ENCODE measurements at places on chromosomes 16 and 17.

- no peak for DNase-seq
These were observed 21.2 kb upstream of the GINS2 start for GRCh38 chr16:85709766-85710585.

DNA sequence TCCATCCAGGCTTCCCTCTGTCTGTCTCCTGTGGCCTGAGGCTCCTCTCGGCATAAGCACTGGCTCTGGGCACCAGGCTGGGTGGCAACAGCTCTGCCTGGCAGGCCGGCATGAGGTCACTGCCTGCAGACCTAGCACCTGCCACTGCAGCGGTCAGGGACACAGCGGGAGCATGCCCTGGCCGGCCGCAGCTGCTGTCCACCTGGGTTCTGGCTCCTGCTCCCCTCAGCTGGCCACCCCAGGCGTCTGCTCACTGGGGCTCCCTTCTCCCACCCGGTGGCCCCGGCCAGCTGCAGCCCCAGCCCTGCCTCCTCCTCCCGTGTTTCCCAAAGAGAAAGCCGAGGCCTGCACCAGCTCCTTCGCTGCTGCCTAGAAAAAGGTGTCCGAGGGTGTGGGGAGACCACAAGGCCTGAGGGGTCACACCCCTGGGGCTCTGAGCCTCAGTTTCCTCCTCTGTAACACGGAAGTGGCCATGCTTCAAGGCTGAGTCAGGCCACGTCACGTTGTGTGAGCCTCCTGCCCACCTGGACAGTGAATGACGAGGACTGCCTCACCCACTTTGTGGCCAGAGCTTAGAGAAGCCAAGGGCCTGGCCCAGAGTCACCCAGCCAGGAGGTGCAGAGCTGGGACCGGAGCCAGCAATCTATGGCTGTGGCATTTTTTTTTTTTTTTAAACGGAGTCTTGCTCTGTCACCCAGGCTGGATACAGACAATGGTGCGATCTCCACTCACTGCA, 6.7 kb downstream of the NTHL1 start:
- DNase-seq, result no peak

DNA sequence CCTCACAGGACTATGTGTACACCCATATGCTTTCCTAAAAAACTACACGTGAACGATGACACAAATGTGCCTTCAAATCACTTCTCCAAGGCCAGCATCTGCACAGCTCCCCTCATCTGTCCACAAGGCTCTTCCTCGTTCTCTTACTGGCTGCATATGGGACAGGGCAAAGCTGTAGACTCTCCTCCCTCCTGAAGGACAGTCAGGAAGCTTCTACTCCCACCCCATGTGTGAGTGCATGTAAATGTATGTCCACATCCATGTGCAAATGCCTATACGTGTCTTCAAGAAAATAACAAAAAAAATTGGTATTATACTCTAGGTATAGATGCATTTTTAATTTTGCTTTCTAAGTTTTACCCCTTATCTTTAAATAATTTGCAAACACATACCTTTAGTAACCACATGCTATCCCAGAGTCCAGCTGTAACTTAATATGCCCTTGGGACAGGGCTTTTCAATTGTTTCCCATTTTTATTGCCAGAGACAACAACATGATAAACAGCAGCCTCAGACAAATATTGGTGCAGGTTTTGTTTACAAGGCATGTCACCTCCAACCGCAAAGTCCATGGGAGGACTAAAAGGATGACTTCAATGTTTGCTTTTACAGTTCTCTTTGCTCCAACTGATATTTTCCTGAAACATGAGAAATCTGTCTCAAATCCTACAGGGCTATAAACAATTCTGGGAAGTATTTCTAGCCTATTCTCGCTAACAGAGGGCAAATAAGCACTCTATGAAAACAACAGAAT, 31.6 kb upstream of the FAAP100 start:
- DNase-seq, result no peak

DNA sequence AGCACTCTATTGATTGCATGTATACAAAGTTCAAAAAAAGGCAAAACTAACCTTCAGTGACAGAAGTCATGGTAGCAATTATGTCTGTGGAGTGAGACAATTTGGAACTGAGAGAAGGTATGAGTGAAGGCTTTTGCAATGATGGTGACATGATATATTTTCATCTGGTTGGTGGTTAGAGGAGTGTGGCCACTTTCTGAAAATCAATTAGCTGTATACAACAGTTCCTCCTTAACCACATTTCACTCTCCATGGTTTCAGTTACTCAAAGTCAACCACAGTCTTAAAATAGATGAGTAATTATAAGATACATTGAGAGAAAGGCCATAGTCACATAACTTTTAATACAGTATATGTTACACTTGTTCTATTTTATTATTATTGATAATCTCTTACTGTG, 26.2 kb downstream of the ADAMTS18 start:
- no peak for DNase-seq

DNA sequence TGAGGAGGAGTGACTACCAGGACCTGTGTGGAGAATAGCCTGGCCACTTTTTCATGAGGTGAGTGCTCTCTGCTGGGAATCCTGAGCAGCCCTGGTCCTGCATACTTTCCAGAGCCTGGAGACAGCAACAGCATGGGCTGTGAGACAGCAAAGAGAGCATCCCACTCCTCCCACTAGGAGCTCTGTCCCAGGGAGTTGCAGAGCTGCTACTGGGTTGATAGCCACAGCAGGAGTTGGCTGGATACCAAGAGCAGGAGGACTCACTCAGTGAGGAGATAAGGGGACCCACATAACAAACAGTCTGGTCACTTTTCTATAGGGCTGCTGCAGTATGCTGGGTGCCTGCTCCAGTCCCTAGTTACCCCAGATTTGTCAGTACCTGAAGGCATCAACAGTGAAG, 439.3 kb upstream of the CDH8 start:
- no peak for DNase-seq

Measured in WERI-Rb-1 (cell line).